CD8-positive, alpha-beta memory T cell (primary cell): ENCODE measurements at places on chromosomes 7 and 10. TPM values are rescaled to one million over a fixed set of nuclear protein-coding genes. Genes with fewer than 3 reads are reported as not detected.

- DNase-seq, result no peak
Observed at GRCh38 chr10:66804962-66805361, 120.9 kb upstream of the LRRTM3 start.

AKR1E2 gene
- total RNA-seq, result 2.6 TPM

GRCh38 chr10:88991161-88991898 lies 732 bp downstream of the FAS start:
- peak; percentile 41 for DNase-seq

TRIM50 gene
- not detected for total RNA-seq

GRCh38 chr7:115224922-115225321 lies 303.0 kb downstream of the MDFIC start:
- DNase-seq, result no peak
